Fibroblast of lung (primary cell): ENCODE measurements at places on chromosomes 4 and X. TPM values are rescaled to one million over a fixed set of nuclear protein-coding genes. Genes with fewer than 3 reads are reported as not detected.
A peak's percentile ranks its signal among the peaks of the same experiment; 100 is the strongest.

GRCh38 chr4:125681240-125681639, 366.5 kb downstream of the FAT4 start:
- peak; percentile 46 for DNase-seq

- no peak for DNase-seq
Measured at GRCh38 chr4:93351846-93352245, 476.7 kb upstream of the ATOH1 start.

- DNase-seq, result no peak
Measured at GRCh38 chrX:65781845-65782244, 114.4 kb downstream of the MSN start.

DNA sequence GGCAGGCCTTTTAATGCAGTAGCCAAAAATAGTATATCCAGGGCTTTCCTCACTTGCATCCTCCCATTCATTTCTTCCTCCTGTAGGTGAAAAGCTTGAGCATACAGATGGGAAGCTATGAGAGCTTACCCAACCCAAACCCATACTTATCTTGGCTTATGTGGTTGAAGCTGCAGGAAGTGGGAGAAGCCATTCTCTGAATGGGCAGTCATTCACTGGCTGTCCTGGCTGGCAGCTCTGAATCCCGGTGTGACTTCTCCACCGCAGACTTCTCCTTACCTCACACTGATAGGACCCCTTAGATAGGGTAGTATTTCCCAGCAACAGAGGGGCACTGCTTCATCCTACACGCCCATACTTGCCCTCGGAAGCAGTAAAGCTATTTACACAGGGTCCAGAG, 125.4 kb downstream of the AMMECR1 start:
- DNase-seq, result no peak

DNA sequence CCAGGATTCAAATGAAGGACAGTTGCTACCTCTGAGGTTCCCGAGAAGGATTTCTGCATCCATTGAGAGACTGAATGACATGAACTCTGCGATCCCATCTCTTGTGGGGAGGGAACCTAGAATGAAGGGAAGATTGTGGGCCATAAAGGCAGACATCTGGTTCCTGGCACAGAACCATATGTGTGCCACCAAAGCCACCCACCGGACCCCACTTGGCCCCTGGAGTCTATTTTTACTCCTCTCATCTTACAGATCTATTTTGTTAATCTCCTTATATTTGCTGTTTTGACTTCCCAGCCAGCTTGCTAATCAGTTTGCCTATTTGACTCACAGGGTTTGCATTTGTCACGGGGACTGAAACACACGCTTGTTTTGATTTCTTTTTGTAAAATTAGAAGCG, 7.3 kb downstream of the SOD3 start:
- DNase-seq, result no peak

- no peak for DNase-seq
Measured at GRCh38 chrX:106302304-106302703, 134.2 kb downstream of the PWWP3B start.

DNA sequence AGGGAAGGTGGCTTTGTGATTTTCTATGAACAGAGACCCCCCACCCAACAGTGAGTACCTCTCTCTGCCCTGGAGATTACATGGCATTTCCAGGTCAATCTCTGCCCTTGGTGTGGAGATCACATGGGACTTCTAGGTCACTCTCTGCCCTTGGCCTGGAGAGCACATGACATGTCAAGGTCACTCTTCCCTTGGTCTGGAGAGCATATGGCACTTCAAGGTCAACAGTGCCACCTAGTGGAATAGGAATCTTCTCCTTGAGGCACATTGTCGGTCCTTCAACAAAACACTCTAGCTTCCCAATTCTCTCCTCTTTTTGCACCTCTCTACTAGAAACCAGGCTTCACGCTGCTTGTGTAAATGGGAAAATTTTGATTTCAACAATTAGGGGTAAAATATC, 66.2 kb upstream of the TACR3 start:
- peak; percentile 7 for DNase-seq

Gene OCIAD2
- polyA plus RNA-seq, result 20.3 and 36.5 TPM in 2 replicates

Gene GAGE13
- not detected in 2 replicates for polyA plus RNA-seq

Gene NAT8L
- polyA plus RNA-seq, result 0.01 and 0.06 TPM in 2 replicates

Gene TXLNG
- polyA plus RNA-seq, result 9.0 and 17.1 TPM in 2 replicates
